ENCODE measurements at places on chromosomes 2 and 18.

DNA sequence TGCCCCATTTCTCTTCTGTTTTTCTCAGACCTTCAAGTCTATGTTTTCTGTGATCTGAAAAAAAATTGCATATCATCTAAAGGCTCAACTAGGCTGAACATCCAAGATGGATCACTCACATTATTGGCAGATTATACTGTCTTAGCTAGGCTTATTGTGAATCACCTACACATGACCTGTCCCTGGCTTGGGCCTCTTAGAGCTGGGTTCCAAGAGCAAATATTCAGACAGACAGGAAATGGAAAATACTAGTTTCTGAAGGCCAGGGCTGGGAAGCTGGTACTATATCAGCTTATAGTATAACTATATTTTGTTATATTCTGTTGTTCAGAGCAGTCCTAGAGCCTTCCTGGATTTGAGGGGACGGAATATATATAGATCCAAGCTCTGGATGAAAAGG, 90.3 kb downstream of the PIK3C3 start:
- no peak for DNase-seq

DNA sequence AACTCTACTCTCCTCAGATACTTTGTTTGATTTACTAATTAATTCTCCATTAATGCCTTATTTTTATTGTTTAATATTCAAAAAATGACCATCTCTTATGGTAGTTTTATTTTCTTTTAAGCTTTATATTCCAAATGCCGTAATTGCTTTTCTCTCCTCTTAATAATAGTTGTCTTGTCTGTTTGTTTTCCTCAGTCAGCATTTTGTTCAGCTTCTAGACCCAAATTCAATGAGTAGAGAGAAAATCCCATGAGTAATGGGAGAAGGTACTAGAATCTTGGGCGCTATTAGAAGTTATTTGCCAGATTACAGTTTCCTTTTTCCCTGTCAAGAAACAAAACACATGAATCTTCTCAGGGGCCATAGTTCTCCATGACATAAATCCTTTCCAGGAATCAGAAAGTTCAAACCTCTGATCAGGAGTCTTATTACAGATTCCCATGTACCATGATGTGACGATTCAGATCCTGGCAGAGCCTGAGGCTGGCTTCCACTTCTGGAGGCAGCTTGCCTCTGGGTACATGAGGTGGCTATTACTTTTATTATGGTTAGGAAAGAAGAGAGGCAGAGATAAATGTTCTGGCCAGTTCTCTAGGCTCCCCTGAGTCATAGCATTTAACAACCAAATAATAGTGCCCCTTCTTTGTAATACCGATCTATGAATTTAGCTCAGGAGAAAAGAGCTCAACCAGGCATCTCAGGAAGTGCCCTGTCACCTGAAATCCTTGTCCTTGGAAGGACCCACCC, 485.1 kb upstream of the SETBP1 start:
- no peak for DNase-seq

GRCh38 chr2:67571785-67572718, 174.9 kb downstream of the ETAA1 start:
- DNase-seq: no peak

DNA sequence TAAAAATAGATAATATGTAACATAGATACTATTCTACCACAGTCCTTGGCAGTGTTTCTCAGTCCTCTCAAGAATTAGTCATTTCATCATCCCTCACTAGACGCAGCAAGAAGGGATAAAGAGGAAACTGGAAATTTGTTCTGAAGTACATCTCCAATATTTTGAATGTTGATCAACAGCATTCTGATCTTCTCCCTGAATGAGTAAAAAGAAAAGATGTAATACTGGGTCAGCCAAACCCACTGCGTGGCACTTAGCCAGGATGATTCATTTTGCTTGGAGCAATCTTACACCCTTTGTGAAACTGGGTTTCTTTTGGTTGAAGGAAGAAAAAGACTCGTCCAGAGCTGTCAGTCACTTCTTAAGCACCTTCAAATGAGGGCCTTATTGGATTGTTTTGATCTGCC, 54.1 kb downstream of the TAF1B start:
- DNase-seq: no peak
